Aorta (tissue), 5 donors: ENCODE measurements at places on chromosomes 3 and 15. TPM values are rescaled to one million over a fixed set of nuclear protein-coding genes. Genes with fewer than 3 reads are reported as not detected.

- H3K4me1 ChIP-seq, result peaks cover 3% of the 10 kb centered on the region
- no peak overlapping the region for H3K27ac ChIP-seq
- no peaks in the 10 kb centered on the region for H3K27me3 ChIP-seq
- no peaks in the 10 kb centered on the region for H3K36me3 ChIP-seq
- no peak for DNase-seq
Observed at GRCh38 chr3:163809540-163809993, 1268.7 kb downstream of the SI start.

DNA sequence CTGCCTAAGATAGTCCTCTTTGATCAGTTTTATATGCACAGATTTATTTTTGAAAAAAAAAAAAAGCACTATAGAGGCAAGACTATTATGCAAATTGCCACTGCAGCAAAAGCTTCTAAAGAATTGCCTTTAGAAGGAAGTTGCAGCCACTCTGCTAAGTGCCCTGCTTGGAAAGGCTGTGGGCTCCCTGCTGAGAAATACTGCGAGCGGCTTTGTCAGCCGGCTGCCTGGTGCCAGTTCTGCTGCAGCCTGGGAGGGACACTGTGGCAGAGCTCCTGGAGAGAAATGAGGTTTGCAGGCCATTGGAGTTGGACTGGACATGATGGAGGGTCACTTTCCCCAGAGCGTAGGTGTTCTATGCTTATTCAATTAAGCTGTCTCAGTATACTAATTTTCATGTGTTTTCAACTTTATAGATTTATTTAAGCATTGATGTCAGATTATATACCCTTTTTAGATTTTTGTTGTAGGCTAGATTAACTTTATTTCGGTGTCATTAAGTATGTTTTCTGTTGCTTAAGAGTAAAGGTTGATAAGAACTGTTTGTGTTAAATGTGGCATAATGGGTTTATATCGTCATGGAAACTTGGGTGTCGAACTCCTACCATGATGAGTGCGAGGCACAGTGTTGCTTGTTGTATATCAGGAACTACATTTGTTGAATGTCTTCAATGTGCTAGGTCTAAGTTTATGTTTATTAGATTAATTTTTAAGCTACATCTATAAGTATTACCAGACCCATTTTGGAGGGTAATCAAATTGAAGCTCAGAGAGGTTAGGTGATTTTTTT is 6.6 kb downstream of the MAP2K5 start:
- H3K4me1 ChIP-seq, result no peaks in the 10 kb centered on the region
- no peak for DNase-seq
- H3K36me3 ChIP-seq, result peaks cover 1% of the 10 kb centered on the region
- no peak overlapping the region for H3K4me3 ChIP-seq
- no peaks in the 10 kb centered on the region for H3K27me3 ChIP-seq

DNA sequence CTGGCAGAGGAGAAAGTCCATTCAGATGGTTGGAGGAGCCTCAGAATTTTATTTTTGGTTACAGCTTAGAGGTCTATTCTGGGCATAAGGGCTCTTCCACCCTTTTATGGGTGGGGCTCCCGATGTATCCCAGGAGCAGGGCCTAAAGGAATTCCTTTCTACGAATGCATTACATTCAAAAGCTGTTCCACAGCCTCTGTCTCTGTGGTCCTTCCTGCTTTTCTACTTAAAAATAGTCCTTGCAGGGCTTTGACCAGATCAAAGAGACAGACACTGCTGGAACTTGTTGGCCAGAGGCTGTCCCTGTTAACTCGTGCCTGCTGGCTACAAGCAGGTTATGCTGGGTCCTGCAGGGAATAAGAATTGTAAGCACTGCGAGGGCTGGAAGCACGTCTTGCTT is 14.4 kb upstream of the NOX5 start:
- H3K36me3 ChIP-seq, result no peaks in the 10 kb centered on the region
- no peak overlapping the region for H3K27ac ChIP-seq
- no peak overlapping the region for H3K4me3 ChIP-seq
- H3K27me3 ChIP-seq, result no peaks in the 10 kb centered on the region
- no peak for DNase-seq

GRCh38 chr3:23819599-23820360 is 14.0 kb downstream of the UBE2E1 start:
- H3K4me3 ChIP-seq, result no peak overlapping the region
- H3K36me3 ChIP-seq, result no peaks in the 10 kb centered on the region
- no peak for DNase-seq
- H3K27ac ChIP-seq, result no peak overlapping the region

GRCh38 chr3:106372806-106373190 is 504.0 kb upstream of the CBLB start:
- H3K27ac ChIP-seq, result no peak overlapping the region
- H3K4me3 ChIP-seq, result no peak overlapping the region
- DNase-seq, result no peak

GRCh38 chr15:57767481-57767880 is 61.0 kb downstream of the POLR2M start:
- no peaks in the 10 kb centered on the region for H3K27me3 ChIP-seq

- H3K36me3 ChIP-seq, result no peaks in the 10 kb centered on the region
- H3K27ac ChIP-seq, result no peak overlapping the region
- DNase-seq, result no peak
- H3K27me3 ChIP-seq, result no peaks in the 10 kb centered on the region
- H3K4me3 ChIP-seq, result no peak overlapping the region
- H3K4me1 ChIP-seq, result no peaks in the 10 kb centered on the region
Observed at GRCh38 chr15:59691194-59691805, 2.2 kb upstream of the BNIP2 start.

DNA sequence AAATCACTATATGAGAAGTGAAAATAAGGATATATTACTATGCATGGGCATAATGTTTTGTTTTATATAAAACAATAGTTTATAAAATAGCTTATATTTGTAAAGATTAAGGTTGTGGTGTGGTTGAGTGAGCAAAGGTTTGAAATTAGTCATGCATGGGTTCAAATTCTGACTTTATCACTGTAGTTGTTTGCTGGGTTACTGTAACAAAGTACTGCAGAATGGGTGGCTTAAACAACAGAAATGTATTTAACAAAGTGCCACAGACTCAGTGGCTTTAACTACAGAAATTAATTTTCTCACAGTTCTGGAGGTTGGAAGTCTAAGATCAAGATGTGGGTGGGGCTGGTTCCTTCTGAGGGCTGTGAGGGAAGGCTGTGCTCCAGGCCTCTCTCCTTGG is 184.8 kb upstream of the THRB start:
- no peaks in the 10 kb centered on the region for H3K4me1 ChIP-seq
- H3K36me3 ChIP-seq, result no peaks in the 10 kb centered on the region
- H3K27ac ChIP-seq, result no peak overlapping the region
- H3K4me3 ChIP-seq, result no peak overlapping the region
- H3K27me3 ChIP-seq, result no peaks in the 10 kb centered on the region

GRCh38 chr3:270688-271087 is 74.1 kb downstream of the CHL1 start:
- no peak for DNase-seq
- H3K4me3 ChIP-seq, result no peak overlapping the region
- no peaks in the 10 kb centered on the region for H3K36me3 ChIP-seq
- H3K4me1 ChIP-seq, result no peaks in the 10 kb centered on the region
- no peaks in the 10 kb centered on the region for H3K27me3 ChIP-seq
- no peak overlapping the region for H3K27ac ChIP-seq

- H3K4me1 ChIP-seq, result no peaks in the 10 kb centered on the region
- no peak overlapping the region for H3K27ac ChIP-seq
- no peaks in the 10 kb centered on the region for H3K27me3 ChIP-seq
- H3K4me3 ChIP-seq, result no peak overlapping the region
- no peaks in the 10 kb centered on the region for H3K36me3 ChIP-seq
- DNase-seq, result no peak
Observed at GRCh38 chr3:81003817-81004216, 757.6 kb downstream of the GBE1 start.

DNA sequence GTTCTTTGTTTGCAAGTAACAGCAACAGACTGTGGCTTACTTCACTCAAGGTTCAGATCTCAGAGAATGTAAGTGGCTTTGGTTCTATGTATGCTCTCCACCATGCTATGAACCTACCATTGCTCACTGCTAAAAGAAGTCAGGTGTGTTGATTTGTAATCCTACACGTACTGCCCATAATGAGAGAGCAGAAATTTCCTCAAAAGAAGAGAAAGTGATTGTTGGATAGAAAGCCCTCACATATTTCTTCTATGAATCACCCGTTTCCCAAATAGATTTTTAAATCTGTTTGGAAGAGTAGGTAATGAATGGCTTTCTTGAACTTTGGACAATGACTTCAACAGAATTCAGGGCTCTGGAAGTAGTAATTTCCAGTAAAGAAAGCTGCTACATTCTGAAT is 565.4 kb downstream of the ROBO2 start:
- H3K27me3 ChIP-seq, result no peaks in the 10 kb centered on the region
- no peaks in the 10 kb centered on the region for H3K4me1 ChIP-seq
- no peak for DNase-seq
- H3K27ac ChIP-seq, result no peak overlapping the region
- H3K4me3 ChIP-seq, result no peak overlapping the region
- no peaks in the 10 kb centered on the region for H3K36me3 ChIP-seq

DNA sequence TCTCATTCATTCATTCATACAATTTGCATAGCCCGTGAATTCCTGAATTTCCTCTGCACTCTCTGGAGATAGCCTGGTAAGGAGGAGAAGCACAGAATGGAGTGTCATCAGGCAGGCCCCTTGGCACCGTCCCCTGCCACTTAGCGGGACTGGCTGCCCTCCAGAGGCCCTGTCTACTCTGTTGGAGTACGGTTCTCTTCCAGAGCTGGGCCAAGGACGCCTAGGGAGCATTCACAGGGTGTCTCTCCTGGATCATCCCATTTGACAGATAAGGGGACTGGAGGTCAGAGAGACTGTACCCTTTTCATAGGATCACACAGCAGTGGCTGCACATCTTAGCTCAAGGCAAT is 48.0 kb downstream of the PTH1R start:
- H3K27me3 ChIP-seq, result no peaks in the 10 kb centered on the region
- H3K4me3 ChIP-seq, result no peak overlapping the region
- DNase-seq, result peak; percentile 61
- peaks cover 3% of the 10 kb centered on the region for H3K4me1 ChIP-seq

Gene CCDC50
- 129 TPM for total RNA-seq

Gene SLC51A
- total RNA-seq, result not detected

Gene ERICH6
- total RNA-seq, result not detected

Gene SCN5A
- total RNA-seq, result 2.0 TPM

Gene PLA2G4E
- total RNA-seq, result not detected

Gene THSD4
- 53.8 TPM for total RNA-seq

Gene IGF1R
- 88.8 TPM for total RNA-seq
